ENCODE measurements at places on chromosomes 3 and 15. TPM values are rescaled to one million over a fixed set of nuclear protein-coding genes. Genes with fewer than 3 reads are reported as not detected.

The TEX9 gene
- total RNA-seq, result 9.6 TPM

The IL17RE gene
- total RNA-seq, result 3.2 TPM

The NOX5 gene
- total RNA-seq, result 0.49 TPM

The MYH15 gene
- 0.16 TPM for total RNA-seq

The SNRPN gene
- total RNA-seq, result 106 TPM

The C2CD4B gene
- not detected for total RNA-seq

The INAFM2 gene
- 13.4 TPM for total RNA-seq

The KNG1 gene
- total RNA-seq, result not detected

The USP4 gene
- total RNA-seq, result 21.3 TPM

The SPATA12 gene
- not detected for total RNA-seq

The PLSCR5 gene
- not detected for total RNA-seq

The IMPG2 gene
- 0.73 TPM for total RNA-seq

The EPHA6 gene
- not detected for total RNA-seq

The MUC13 gene
- total RNA-seq, result not detected

The APEH gene
- 103 TPM for total RNA-seq

The GOLGA8N gene
- total RNA-seq, result 14.1 TPM

The HACL1 gene
- 25.0 TPM for total RNA-seq

The ADAMTS9 gene
- 5.8 TPM for total RNA-seq

The MCF2L2 gene
- 0.32 TPM for total RNA-seq

The ZPLD1 gene
- not detected for total RNA-seq

The ZNF148 gene
- 44.6 TPM for total RNA-seq

The CHRNA7 gene
- 0.81 TPM for total RNA-seq

The MYZAP gene
- total RNA-seq, result not detected

The CTXND1 gene
- total RNA-seq, result not detected

The ARRDC4 gene
- total RNA-seq, result 121 TPM

The CCR3 gene
- not detected for total RNA-seq

The GHSR gene
- not detected for total RNA-seq

The EXD1 gene
- total RNA-seq, result not detected

The CCDC80 gene
- 854 TPM for total RNA-seq

The NANOGP8 gene
- not detected for total RNA-seq

The HDC gene
- total RNA-seq, result not detected

The CACNA2D2 gene
- 0.12 TPM for total RNA-seq

The RARB gene
- 25.8 TPM for total RNA-seq

The ISL2 gene
- 0.12 TPM for total RNA-seq

The PGBD4 gene
- total RNA-seq, result 1.6 TPM

The CEMIP gene
- 1,053 TPM for total RNA-seq

The WDR6 gene
- total RNA-seq, result 89.4 TPM

The PPP2R3A gene
- 33.6 TPM for total RNA-seq

The BNC1 gene
- total RNA-seq, result 20.3 TPM

The SLC22A14 gene
- 0.49 TPM for total RNA-seq

The A4GNT gene
- not detected for total RNA-seq
